ENCODE measurements at places on chromosomes 7 and 10.

GRCh38 chr10:70462349-70462984, 16.1 kb upstream of the PALD1 start:
- no peak for DNase-seq

- no peak for DNase-seq
These were observed 35.0 kb downstream of the HDAC9 start for GRCh38 chr7:18530224-18531179.

- no peak for DNase-seq
These were observed 13.4 kb downstream of the WDR86 start for GRCh38 chr7:151396328-151396970.

GRCh38 chr7:68689087-68689433, 909.2 kb upstream of the AUTS2 start:
- DNase-seq = no peak

GRCh38 chr7:148563583-148564274, 26.8 kb upstream of the C7orf33 start:
- DNase-seq = no peak

- DNase-seq = no peak
These were observed 53.2 kb downstream of the PROSER2 start for GRCh38 chr10:11876324-11876723.

DNA sequence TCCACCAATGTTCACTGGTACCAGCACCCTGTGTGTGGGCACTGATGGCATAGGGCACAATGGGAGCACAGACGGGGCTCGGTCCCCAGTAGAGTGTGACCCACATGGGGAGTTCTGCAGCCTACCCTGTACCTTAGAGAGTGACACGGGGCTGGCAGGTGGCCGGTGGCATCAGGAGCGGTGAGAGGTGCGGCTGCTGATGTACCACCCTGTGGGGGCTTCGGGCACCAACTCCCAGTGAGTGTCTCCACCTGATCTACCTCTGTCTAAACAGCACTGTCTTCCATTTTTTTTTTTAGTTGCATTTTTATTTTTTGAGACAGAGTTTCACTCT, 4.1 kb downstream of the JAKMIP3 start:
- no peak for DNase-seq

- no peak for DNase-seq
These were observed 12.6 kb upstream of the AOAH start for GRCh38 chr7:36736899-36737211.

DNA sequence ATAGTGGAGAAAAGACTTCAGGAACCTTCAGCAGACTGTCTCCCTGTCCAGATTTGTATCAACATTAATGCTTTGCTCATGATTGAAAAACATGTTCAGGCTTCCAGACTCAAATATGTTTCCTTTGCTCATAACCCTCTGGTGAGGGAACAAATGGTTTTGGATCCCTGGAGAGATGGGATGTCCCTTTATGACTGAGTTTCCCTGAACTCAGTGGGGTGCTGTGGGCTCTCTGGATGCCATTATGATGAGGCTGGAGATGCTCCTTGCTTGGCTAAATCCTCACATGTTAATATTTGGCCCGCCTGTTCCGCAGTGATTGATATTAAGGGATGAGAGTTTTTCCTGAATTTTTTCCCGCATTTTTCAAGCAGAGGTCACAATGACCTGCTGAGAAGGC, 749.4 kb downstream of the SUGCT start:
- DNase-seq = peak; percentile 60

DNA sequence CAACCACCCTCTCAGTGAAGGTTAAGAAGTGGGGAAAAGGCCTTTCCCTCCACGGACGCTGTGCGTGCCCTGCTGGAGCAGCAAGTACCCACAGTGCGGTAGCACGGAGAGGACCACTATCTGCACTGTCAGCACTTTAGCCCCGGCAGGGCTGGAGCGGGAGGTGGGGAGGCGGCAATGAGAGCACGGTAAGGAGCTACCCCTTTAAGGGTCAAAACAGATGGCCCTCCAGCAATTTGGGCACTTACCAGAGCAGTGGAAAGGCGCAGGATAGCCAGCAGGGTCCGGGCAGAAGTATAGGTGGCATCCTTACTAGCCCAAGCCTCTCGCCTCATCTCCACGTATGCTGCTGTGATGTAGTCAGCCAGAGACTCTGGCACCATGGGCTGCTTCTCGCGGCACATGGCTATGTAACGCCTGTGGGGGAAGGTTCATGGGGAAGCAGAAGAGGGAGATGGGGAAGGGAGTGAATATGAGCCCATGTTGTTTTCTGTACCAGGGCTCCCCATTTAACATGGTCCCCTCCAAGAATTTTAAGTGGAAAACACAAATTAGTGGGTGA, 5.2 kb downstream of the COPS6 start:
- no peak for DNase-seq

DNA sequence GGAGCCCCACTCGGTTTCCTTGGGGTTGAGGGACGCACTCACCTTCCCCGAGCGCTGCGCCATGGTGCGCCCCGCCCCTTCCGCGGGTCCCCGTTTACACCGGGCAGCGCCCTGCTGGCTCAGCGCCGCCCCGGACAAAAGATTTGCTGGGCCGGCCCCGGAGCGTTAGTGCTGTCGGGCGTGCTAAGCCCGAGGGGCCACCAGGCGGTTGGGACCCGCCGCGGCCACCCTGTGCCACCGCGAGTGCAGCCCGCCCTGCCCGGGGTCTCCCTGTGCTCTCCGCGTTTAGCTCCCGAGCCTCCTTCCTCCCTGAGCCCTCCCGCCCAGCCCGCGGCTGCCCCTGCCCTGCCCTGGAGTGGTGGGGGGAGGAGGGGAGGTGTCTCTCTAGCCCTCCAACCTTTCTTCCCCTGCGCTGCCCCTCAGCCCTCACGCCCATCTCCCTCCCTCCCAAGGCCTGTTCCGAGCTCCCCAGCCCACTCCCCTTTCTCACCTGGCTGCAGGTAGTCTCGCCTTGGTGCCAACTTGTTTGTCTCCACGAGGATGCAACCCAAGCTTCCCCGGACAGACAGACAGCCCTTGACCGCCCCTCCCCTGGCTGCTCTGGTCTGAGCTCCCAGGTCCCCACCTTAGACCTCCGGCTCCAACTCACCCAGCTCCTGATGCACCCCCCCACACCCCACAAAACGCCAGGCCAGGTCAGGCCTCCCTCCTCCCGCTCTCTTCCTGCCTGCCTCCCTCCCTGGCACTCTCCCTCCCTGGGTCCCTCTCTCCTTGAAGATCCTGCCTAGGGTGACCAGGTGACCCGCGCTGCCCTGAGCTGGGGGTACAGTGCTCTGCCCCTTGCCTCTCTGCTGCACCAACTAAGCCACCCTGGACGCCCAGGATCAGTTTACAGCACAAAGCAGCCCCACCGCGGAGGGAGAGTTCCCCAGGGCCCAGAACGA, at the start of gene CRYGN:
Gene CRYGN, minus strand, starts transcription at position 287 of the 944 bp plus-strand sequence. Its CDS starts 224 bp downstream, at position 63.
- no peak for DNase-seq

- DNase-seq = peak; percentile 40
These were observed at the start of gene AGMO for GRCh38 chr7:15561835-15562234. AGMO (minus strand) TSS chr7:15562015.

DNA sequence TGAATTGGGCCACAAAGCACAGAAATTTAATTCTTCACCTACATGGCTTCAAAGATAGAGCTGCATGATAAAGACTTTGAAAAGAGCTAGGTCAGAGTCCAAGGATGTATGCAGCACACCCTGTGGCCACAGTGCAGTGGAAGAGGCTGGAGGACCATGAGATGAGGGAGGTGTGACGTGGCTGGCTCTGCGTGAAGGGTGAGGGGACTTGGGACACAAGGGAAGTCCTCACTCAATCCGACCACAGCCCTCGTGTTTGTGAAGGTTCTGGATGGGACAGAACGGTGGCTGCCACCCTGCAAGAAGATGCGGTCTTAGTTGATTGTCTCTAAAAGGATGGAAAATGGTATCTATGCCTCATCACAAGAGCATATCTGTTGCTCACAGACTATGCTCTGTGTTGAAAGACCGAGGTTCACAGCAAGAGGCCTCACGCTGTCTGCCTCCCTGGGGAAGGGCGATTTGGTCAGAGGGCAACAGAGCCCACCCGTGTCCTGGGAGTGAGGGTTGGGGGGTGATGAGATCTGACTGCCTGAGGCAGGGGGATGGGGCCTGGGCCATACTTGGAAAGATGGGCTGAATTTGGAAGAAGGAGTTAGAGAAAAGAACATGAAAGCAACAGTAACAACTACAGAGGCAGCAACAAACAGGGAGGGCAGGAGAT, 174.4 kb upstream of the SHH start:
- no peak for DNase-seq

- peak; percentile 46 for DNase-seq
These were observed 88.7 kb upstream of the MYL10 start for GRCh38 chr7:101717628-101718357.

- DNase-seq = peak; percentile 18
These were observed 220.9 kb upstream of the MKLN1 start for GRCh38 chr7:131106681-131107336.

GRCh38 chr7:37421861-37422500, 26.7 kb downstream of the ELMO1 start:
- no peak for DNase-seq
